Memory B cell (primary cell): ENCODE measurements at places on chromosomes 6 and 20.
A peak's percentile ranks its signal among the peaks of the same experiment; 100 is the strongest.

- no peak for DNase-seq
- H3K36me3 ChIP-seq, result peaks cover 8% of the 10 kb centered on the region
- no peak overlapping the region for H3K27ac ChIP-seq
Measured at GRCh38 chr6:158068893-158069799, 87.5 kb downstream of the SYNJ2 start.

DNA sequence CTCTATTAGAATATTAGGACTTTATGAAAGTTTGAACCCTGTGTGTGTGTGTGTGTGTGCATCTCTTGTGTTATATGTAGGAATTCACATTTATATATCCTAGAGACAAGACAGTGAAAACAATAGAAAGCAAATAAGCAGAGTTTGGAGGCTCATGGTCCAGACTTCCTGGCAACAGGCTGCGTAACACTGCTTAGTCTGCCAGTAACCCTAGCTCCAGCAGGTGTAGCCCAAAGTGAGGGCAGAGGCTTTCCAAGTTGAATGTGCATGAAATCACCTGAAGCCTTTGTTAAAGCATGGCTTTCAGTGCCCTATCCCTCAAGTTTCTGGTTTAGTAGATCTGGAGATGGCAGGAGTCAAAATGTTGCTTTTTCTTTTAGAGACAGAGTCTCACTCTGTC, 569.9 kb downstream of the KIF16B start:
- no peaks in the 10 kb centered on the region for H3K4me1 ChIP-seq
- no peak overlapping the region for H3K4me3 ChIP-seq
- H3K27ac ChIP-seq, result no peak overlapping the region

- H3K27ac ChIP-seq, result no peak overlapping the region
- no peak for DNase-seq
- H3K4me3 ChIP-seq, result no peak overlapping the region
- no peaks in the 10 kb centered on the region for H3K4me1 ChIP-seq
- peaks cover 2% of the 10 kb centered on the region for H3K27me3 ChIP-seq
- H3K36me3 ChIP-seq, result no peaks in the 10 kb centered on the region
Measured at GRCh38 chr20:14067603-14068002, 72.3 kb downstream of the MACROD2 start.

GRCh38 chr20:10655720-10656669, 17.8 kb downstream of the JAG1 start:
- H3K4me1 ChIP-seq, result no peaks in the 10 kb centered on the region
- no peak overlapping the region for H3K4me3 ChIP-seq
- DNase-seq, result no peak
- H3K27me3 ChIP-seq, result peaks cover 9% of the 10 kb centered on the region
- no peaks in the 10 kb centered on the region for H3K36me3 ChIP-seq
- no peak overlapping the region for H3K27ac ChIP-seq

DNA sequence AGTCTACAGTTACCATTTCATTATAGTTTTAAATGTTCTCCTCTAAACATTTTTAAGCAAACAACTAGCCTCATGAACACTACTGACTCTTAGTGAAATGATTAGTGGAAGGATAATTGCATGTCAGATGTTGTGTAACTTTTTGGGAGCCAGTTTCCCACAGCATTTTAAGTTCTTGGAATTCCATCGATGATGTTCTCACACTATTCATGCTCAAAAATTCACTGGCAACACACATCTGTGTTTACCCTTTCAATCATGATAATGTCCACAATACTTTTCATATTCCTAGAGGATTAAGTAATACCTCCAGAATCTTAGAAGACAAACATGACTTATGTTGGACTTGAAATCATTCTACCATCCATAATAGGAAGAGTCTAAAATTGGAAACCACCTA, 678.1 kb upstream of the ID4 start:
- H3K27me3 ChIP-seq, result no peaks in the 10 kb centered on the region
- no peak overlapping the region for H3K4me3 ChIP-seq
- no peaks in the 10 kb centered on the region for H3K4me1 ChIP-seq

- no peaks in the 10 kb centered on the region for H3K27me3 ChIP-seq
- no peak overlapping the region for H3K4me3 ChIP-seq
- H3K36me3 ChIP-seq, result no peaks in the 10 kb centered on the region
Measured at GRCh38 chr6:154223296-154223695, 133.3 kb downstream of the IPCEF1 start.

DNA sequence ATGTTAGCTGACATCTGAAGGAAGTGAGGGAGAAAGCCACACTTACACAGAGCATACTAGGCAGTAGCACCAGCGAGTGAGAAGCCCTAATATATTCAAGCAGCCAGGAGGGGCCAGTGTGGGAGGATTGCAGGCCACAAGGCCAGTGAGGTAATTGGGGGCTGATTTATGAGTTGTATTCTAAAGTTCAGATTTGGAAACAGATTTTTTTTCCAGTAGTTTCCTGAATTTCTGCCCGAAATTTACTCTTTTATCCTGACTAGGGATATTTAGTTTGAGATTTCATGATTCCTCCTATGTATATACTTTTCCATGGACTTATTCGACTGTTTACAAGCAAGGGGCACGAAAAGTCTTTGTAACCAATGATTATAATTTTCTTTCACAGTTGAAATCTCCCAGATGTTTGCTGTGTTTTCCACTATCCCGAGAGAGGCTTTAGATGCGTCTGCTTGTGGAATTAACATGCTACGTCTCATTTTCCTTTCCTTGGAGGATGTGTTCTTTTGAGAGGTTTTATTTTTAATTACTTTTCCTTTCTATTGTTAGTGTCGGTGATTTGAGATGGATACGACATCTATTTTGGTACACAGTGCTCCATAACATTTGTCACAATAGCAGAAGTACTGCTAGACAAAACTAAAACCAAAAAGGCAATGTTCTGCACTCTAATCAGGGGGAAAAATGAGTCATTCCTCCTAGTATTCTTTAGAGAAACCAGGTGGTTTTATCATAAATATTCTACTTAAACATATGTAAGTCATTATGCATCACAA, 356.3 kb upstream of the HSF2 start:
- no peak overlapping the region for H3K4me3 ChIP-seq
- H3K27me3 ChIP-seq, result peaks cover 1% of the 10 kb centered on the region
- no peaks in the 10 kb centered on the region for H3K4me1 ChIP-seq
- DNase-seq, result no peak
- no peaks in the 10 kb centered on the region for H3K36me3 ChIP-seq

DNA sequence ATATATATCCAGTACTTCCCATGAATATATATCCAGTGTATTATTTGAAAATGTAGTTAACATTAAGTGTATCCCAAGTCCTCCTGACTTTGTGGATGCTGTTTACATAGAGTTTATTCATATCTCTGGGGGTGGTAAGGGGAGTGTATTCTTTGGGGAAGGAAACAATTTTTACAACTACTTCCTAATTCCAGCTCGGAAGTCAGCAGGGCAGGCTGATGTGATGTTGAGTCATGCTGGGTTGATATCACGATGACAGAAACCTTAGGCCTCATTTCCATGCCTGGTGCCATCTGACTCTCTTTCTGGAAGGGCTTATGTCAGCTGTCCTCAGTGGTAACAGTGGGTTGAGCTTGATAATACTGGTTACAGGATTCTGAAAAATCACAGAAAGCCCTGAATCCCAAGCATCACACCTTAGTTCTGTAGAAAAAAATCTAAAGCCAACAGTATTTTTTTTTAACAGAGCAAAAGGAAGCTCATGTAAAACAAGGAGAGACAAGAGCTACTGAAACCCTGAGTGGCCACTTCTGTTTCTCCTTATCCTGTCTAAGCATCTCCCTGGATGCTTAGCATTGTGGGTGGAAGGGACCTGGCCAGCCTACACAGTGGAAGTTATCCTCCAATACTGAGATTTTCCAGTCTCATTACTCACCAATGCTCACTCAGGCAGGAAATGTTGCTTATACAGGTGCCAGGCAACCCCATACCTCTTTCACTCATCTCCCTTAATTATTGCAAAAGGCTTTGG, 75.2 kb upstream of the IYD start:
- H3K36me3 ChIP-seq, result peaks cover 8% of the 10 kb centered on the region
- H3K4me3 ChIP-seq, result no peak overlapping the region
- peaks cover 16% of the 10 kb centered on the region for H3K27me3 ChIP-seq
- no peaks in the 10 kb centered on the region for H3K4me1 ChIP-seq
- H3K27ac ChIP-seq, result no peak overlapping the region

DNA sequence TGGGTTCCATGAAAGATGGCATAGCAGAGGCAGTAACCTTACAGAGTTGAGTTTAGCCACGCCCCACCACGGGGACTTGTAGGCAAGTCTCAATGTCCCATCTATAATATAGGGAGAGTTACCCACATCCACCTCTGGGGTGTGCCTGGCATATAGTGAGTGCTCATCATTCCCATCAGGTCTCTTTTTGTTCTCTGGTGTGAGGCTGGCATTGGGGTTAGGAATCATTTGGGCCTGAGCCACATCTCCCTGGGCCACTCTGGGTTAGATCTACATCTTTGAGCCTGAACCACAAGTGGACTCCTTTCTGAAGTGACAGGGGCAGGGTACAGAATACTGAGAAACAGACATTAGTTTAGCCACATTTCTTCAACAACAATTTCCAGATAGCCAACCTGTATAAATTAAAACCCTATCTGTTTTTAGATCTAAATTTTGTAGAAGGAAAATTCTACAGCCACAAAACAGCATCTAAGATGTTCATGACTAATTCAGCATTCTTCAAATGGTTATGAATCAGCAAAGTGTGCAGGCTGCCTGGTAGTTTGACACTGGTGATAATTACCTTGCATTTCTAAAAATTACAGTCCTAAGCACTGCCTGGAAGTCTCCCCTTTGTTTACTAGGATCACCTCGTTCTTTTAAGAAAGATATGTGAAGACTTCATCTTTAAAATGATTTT, 20.1 kb downstream of the RNF24 start:
- H3K4me1 ChIP-seq, result no peaks in the 10 kb centered on the region
- no peak for DNase-seq
- no peak overlapping the region for H3K27ac ChIP-seq
- no peak overlapping the region for H3K4me3 ChIP-seq
- no peaks in the 10 kb centered on the region for H3K36me3 ChIP-seq

DNA sequence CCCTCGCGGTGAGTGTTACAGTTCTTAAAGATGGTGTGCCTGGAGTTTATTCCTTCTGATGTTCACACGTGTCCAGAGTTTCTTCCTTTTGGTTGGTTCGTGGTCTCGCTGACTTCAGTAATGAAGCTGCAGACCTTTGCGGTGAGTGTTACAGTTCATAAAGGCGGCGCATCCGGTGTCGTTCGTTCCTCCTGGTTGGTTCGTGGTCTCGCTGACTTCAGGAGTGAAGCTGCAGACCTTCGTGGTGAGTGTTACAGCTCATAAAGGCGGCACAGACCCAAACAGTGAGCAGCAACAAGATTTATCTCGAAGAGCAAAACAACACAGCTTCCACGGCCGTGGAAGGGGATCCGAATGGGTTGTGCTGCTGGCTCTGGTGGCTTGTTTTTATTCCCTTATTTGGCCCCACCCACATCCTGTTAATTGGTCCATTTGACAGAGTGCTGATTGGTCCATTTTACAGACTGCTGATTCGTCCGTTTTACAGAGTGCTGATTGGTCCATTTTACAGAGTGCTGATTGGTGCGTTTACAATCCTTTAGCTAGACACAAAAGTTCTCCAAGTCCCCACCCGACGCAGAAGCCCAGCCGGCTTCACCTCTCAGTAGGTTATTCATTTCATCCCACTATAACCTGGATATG, 48.2 kb upstream of the ARG1 start:
- H3K27me3 ChIP-seq, result peaks cover 5% of the 10 kb centered on the region
- DNase-seq, result no peak
- no peaks in the 10 kb centered on the region for H3K4me1 ChIP-seq
- peaks cover 2% of the 10 kb centered on the region for H3K36me3 ChIP-seq
- no peak overlapping the region for H3K4me3 ChIP-seq

GRCh38 chr6:127300411-127300810, 33.7 kb downstream of the RNF146 start:
- H3K4me1 ChIP-seq, result peaks cover 15% of the 10 kb centered on the region
- no peaks in the 10 kb centered on the region for H3K36me3 ChIP-seq
- DNase-seq, result no peak
- H3K27ac ChIP-seq, result no peak overlapping the region

- no peaks in the 10 kb centered on the region for H3K36me3 ChIP-seq
- no peak overlapping the region for H3K27ac ChIP-seq
- DNase-seq, result no peak
- no peaks in the 10 kb centered on the region for H3K4me1 ChIP-seq
Measured at GRCh38 chr6:19655744-19656143, 181.4 kb upstream of the ID4 start.

DNA sequence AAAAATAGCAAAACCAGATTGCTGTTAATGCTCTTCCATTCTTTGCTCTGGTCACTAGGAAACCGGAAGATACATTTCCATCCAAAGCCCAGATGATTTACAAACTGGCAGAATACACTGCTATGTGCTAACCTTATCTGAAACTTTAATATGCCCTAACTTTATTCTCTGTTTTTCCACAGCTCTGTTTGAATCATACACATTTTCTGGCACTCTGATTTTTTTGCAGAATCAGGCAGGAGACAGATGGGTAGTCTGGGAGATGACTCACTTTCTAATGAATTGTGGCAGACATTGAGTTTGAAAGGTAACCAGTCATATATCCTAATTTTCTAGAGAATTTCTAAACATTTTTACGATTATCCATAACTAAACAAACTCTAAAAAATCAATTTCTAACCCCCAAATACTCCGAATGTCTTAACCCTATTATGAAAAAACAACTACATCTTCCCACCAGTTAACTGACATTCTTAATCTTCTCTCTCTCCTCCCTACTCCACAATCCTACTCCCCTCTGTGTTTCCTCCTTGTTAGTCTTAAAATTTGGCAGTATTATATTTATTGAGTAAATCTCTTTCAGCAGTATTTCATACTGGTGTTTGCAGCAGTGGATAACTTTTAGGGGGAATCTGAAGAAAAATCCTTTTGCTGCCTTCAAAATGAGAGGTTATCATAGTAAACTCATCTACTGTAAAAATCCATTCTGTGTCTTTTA, 63.5 kb downstream of the MAN1A1 start:
- H3K27ac ChIP-seq, result no peak overlapping the region
- no peak for DNase-seq
- peaks cover 5% of the 10 kb centered on the region for H3K4me1 ChIP-seq
- H3K4me3 ChIP-seq, result no peak overlapping the region

DNA sequence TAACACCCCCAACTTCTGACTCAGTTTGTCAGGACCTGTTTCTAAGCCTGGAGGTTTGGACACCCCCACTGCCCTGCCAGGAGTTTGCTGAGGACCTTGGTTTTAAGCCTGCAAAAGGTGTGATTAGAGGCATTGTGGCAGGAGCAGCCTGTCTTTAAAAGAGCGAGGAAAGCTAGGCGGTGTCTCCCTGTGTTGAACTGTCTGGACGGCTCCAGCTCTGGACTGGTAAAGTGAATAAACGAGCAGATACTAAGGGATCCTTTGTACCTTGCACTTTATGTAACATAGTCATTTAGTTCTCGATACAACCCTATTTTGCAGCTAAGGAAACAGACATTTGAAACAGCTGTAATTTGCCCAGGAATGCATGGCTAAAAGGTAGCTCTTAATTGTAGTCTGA, 14.4 kb downstream of the FAM83D start:
- H3K27ac ChIP-seq, result no peak overlapping the region
- no peak for DNase-seq
- H3K36me3 ChIP-seq, result peaks cover 2% of the 10 kb centered on the region
- H3K4me3 ChIP-seq, result no peak overlapping the region
- H3K27me3 ChIP-seq, result no peaks in the 10 kb centered on the region
- no peaks in the 10 kb centered on the region for H3K4me1 ChIP-seq

- H3K4me3 ChIP-seq, result no peak overlapping the region
- peaks cover 27% of the 10 kb centered on the region for H3K36me3 ChIP-seq
- no peak for DNase-seq
- H3K27ac ChIP-seq, result peak overlapping the region; percentile 31
Measured at GRCh38 chr6:14138701-14139215, 21.2 kb downstream of the CD83 start.
